Breast epithelium (tissue), 4 donors: ENCODE measurements at places on chromosomes 7 and 10.

DNA sequence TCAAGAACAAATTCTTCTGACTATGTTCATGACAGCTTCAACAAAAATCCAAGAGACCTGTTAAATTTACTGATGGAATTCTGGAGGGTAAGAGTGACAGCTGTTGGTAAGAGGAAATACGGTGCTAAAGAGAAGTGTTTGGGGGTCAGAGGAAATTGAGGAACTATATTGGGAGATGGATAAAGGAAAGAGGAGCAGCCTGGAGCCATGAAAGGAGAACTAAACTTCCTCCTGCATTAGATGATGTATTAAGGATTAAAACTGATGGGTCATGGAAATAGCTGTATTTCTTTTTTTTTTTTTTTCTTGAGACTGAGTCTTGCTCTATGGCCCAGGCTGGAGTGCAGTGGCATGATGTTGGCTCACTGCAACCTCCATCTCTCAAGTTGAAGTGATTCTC is 95.3 kb downstream of the HERPUD2 start:
- no peaks in the 10 kb centered on the region for H3K27me3 ChIP-seq
- H3K4me1 ChIP-seq, result no peaks in the 10 kb centered on the region
- no peaks in the 10 kb centered on the region for H3K36me3 ChIP-seq
- H3K4me3 ChIP-seq, result no peak overlapping the region
- no peak overlapping the region for H3K27ac ChIP-seq

- DNase-seq, result no peak
- H3K27me3 ChIP-seq, result no peaks in the 10 kb centered on the region
- H3K27ac ChIP-seq, result no peak overlapping the region
These were observed 653.7 kb upstream of the SEMA3D start for GRCh38 chr7:85840554-85840953.

DNA sequence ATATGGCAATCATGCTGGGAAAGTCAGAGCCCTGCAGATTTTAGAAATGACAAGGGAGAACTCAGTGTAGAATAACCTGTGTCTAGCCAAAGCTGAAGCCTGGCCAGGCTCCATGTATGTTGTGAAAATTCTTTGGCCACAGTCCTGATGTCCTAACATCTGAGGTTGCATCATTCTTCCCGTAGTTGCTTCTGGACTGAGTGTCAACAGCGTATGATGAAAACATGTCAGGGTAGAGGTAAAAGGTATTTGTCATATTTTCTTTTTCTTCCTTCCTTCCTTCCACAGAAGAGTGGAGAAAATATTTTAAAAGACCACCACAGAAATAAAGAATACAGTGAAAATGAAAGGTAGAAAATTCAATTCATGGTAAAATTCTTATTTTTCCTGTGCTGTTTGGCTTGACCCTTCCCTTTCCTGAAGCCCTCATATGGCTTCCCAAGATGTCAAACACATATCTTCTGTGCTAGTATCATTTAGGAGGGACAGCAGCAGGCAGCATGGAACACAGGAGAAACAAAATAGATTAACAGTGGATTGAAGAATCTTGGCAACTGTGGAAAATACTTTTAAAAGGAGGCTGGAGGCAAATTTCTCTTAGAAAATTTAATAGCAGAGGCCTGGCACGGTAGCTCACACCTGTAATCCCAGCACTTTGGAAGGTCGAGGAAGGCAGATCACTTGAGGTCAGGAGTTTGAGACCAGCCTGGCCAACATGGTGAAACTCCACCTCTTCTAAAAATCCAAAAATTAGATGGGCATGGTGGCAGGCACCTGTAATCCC is 18.9 kb upstream of the NRBF2 start:
- H3K4me3 ChIP-seq, result no peak overlapping the region
- H3K27me3 ChIP-seq, result no peaks in the 10 kb centered on the region
- peak overlapping the region; percentile 92 for H3K27ac ChIP-seq
- peak; percentile 92 for DNase-seq
- no peaks in the 10 kb centered on the region for H3K36me3 ChIP-seq

- H3K4me3 ChIP-seq, result no peak overlapping the region
- H3K27me3 ChIP-seq, result no peaks in the 10 kb centered on the region
- no peak for DNase-seq
- no peak overlapping the region for H3K27ac ChIP-seq
These were observed 237.7 kb upstream of the CCDC6 start for GRCh38 chr10:60144099-60144498.

- no peak overlapping the region for H3K27ac ChIP-seq
- no peak overlapping the region for H3K4me3 ChIP-seq
- no peaks in the 10 kb centered on the region for H3K27me3 ChIP-seq
- DNase-seq, result no peak
- no peaks in the 10 kb centered on the region for H3K36me3 ChIP-seq
- H3K4me1 ChIP-seq, result no peaks in the 10 kb centered on the region
These were observed 73.1 kb downstream of the ADCYAP1R1 start for GRCh38 chr7:31125171-31125570.

GRCh38 chr10:94549221-94549620 is 3.6 kb downstream of the HELLS start:
- no peaks in the 10 kb centered on the region for H3K36me3 ChIP-seq
- H3K27ac ChIP-seq, result no peak overlapping the region
- no peaks in the 10 kb centered on the region for H3K4me1 ChIP-seq
- no peak overlapping the region for H3K4me3 ChIP-seq
- no peak for DNase-seq
- H3K27me3 ChIP-seq, result no peaks in the 10 kb centered on the region

GRCh38 chr7:55516409-55516808 is 55.9 kb downstream of the VOPP1 start:
- H3K4me3 ChIP-seq, result no peak overlapping the region
- no peaks in the 10 kb centered on the region for H3K27me3 ChIP-seq
- H3K4me1 ChIP-seq, result no peaks in the 10 kb centered on the region
- H3K36me3 ChIP-seq, result no peaks in the 10 kb centered on the region
